ENCODE measurements at places on chromosomes 6 and 20.
A peak's percentile ranks its signal among the peaks of the same experiment; 100 is the strongest.

- DNase-seq, result no peak
Observed at GRCh38 chr6:9485992-9486391, 928.9 kb downstream of the TFAP2A start.

- no peak for DNase-seq
Observed at GRCh38 chr6:99660206-99660605, 53.6 kb downstream of the PRDM13 start.

GRCh38 chr6:142700671-142701312 is 244.2 kb downstream of the HIVEP2 start:
- DNase-seq, result no peak

DNA sequence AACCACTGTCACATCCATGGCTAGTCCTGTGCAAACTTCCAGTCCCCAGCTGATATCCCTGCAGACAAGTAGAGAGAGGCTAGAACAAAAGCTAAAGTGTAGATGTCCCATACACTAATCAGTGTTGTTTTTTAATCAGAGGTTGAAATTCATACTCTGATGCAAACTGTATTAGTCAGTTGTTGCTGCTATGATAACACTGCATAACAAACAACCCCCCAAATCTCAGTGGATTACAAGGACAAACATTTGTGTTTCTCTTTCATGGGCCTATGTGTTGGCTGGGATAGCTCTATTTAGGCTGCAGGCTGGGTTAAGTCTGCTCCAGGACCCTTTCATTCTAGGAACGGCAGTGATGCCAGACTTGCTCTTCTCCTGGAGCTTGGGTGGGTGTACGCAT is 26.8 kb downstream of the BNIP5 start:
- DNase-seq, result no peak

- peak; percentile 59 for DNase-seq
Observed at GRCh38 chr6:99002831-99003230, 55.1 kb upstream of the FBXL4 start.

DNA sequence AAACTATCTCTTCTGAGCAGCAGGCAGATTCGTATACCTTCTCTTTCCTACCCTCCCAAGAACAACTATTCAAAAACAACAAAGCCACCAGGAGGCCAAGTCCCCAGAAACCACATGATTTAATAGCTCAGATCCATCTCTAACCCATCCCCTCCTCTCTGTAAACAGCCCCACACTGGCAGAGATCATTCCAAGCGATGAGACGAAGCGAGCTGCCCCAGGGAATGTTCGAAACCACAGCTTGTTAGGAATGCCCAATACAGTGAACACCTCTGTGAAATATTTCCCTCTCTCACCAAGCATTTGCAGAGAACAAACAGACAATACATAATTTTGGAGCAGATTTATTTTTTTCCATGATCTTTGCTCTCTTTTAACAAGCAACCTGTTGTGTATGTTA is 231.8 kb downstream of the SOD2 start:
- peak; percentile 45 for DNase-seq

DNA sequence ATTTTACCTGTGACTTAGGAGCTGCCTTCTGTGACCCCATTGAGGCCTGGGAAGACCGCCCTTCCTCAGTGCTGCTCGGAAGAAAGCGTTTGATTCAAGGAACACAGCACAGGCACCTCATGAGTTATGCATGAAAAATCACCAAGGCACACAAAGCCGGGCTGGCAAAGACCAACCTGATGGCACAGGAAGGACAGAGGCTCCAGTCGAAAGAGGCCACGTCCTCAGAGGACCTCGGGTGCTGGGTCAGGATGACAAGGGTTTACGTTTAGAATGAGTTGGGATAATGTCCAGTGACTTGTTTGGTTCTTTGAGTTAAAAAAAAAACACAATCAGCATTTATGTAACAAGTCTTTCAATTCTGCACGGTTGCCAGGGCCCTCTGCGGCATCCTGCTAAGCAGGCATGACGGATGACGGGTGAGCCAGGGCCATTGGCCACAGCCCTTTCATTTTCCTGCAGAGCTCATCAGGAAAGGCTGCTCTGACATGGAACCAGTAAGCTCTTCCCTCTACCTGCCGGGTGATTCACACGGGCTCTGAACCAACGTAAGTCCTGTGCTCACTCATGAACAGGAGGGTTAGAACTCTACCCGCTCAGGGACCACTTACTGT is 112.8 kb downstream of the DACT2 start:
- no peak for DNase-seq

- no peak for DNase-seq
Observed at GRCh38 chr6:95081949-95082348, 495.4 kb upstream of the MANEA start.

- DNase-seq, result no peak
Observed at GRCh38 chr6:161649068-161649467, 375.2 kb upstream of the AGPAT4 start.

GRCh38 chr6:82910395-82910794 is 155.2 kb downstream of the UBE3D start:
- peak; percentile 27 for DNase-seq
